Activated CD4-positive, alpha-beta T cell treated with anti-CD3 and anti-CD28 coated beads, Interleukin-2, amount 50 U/mL, for 16 hours (primary cell): ENCODE measurements at places on chromosomes 16 and 17.

DNA sequence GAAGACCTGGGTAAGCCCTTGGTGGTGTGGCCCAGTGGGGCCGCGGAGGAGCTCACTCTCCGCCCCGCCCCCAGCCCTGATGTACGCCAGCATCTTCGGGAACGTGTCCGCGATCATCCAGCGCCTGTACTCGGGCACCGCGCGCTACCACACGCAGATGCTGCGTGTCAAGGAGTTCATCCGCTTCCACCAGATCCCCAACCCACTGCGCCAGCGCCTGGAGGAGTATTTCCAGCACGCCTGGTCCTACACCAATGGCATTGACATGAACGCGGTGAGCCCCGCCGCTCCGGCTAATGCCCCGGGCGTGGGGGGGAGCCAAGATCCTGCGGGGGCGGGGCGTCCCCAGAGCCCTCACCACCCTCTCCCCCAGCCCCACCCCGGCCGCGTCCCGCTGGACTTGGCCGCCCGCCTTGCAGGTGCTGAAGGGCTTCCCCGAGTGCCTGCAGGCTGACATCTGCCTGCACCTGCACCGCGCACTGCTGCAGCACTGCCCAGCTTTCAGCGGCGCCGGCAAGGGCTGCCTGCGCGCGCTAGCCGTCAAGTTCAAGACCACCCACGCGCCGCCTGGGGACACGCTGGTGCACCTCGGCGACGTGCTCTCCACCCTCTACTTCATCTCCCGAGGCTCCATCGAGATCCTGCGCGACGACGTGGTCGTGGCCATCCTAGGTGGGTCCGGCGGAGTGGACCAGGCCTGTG, 12.1 kb upstream of the DCAF7 start:
- no peak for DNase-seq

- DNase-seq: peak; percentile 60
Measured at GRCh38 chr17:1275962-1276736, 3.3 kb upstream of the TRARG1 start.

DNA sequence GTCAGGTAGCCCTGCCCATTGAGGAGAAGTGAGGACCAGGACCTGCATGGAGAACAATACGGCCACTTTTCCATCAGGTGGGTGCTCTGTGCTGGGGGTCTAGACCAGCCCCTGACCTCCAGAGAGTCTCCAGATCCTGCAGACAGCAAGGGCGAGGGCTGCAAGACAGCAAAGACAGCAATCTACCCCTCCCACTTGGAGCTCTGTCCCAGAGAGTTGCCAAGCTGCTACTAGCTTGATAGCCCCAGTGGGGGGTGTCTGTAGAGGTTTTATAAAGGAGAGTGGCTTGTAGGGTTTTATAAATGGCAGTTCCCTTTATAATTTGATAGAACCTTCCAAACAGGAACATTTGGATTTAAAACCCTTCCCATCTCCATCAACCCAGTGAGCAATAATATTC, 16.7 kb upstream of the SLFN11 start:
- DNase-seq: no peak

DNA sequence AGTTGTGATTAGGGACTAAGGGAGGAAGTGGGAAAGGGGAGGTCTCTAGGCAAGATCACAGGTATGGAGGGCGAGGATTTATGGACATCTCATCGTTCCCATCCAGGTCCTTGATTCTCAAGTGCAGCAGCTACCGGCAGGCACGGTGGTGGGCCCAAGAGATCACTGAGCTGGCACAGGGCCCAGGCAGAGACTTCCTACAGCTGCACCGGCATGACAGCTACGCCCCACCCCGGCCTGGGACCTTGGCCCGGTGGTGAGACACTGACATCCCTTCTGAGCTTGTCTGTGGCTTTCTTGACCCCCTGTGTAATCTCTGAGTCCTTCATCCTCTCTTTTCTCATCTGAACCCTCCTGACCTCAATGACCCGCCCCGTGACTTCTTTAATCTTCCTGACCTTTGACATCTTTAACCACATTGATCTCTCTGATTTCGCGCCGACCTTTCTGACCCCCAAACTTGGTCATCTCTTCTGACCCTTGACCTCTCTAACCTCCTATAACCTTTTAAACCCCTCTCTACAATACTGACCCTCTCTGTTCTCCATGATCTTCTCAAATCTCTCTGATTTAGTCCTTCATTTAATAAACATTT, 3.8 kb downstream of the PLD2 start:
- DNase-seq: no peak

DNA sequence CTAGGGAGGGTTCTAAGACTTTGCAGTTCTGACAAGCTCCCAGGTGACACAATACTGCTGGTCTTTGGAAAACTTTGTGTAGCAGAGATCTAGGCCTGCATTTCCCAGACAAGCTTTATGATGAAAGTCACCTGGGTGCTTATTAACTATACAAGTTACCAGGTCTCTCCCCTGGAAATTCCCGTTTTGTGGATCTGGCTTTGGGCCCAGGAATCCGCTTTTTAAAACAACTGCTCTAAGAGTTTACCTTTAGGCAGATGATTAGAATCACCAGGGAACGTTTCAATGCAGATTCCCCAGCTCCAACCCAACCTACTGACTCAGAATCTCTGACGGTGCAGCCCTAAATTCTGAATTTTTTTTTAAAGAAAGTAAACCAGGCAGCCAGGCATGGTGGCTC, 36.3 kb downstream of the MYH3 start:
- DNase-seq: no peak

DNA sequence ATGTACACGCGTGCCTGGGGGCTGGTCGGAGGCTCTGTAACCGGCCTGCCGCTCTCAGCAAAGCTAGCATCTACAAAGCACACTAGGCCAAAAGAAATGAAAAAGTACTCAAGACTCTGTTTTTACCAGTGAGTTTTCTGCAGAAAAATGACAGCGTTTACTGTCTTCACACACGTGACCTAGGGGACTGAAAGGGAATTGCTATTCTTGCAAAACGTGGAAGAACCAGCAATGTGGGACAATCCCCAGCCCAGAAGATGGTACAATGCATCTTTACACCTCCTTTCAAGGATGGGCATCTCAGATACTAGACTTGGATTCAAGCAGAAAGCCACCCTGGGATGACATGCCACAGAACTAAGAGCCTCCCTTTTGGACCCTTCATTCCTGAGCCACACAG, 41.5 kb downstream of the NDEL1 start:
- no peak for DNase-seq

DNA sequence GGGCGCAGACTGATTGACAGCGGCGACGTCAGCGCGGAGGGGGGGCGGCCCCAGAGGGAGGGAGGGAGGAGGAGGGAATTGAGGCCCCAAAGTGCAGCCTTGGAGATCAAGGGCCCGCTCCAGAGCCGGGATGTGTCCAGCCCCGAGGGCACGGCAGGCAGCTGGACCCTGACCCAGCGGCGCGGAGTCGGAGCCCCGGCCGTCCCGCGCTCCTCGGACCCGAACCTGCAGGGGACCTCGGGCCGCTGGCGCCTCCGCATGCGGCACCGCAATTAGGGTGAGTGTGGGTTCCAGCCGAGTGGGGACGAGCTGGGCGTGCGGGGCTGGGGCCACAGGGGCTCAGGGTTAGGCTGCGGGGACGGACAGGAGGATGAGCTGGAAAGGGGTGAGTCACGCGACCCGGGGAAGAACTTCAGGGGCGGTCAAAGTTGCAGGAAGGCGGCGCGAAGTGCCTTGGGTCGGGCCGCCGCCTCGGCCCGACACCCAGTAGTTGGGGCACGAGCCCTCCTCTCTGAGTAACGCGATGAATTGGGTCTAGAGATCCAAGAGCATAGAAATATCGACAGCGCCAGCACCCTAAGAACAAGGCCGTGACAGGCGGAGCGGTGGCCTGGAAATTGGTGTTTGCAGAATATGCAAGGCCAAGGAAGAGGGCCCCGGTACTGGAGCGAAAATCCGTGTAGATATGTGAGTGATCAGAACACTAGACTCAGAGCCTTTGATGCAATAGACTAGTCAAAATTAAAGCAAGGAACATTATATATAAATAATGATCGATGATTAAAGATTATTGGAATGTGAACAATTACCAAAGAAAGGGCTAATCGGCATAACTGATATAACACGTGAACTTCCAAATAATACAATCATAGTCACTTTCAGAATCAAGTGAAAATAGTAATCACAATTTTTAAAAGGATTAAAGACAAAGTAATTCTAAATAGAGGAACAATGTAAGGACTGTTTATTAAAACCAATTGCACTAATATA, at the start of gene TBX4:
Gene TBX4, plus strand, starts transcription at position 122 of the 990 bp plus-strand sequence. CDS start 4,069 bp downstream, outside the sequence.
- DNase-seq: no peak

GRCh38 chr16:73033271-73033998, 14.5 kb downstream of the ZFHX3 start:
- DNase-seq: no peak

DNA sequence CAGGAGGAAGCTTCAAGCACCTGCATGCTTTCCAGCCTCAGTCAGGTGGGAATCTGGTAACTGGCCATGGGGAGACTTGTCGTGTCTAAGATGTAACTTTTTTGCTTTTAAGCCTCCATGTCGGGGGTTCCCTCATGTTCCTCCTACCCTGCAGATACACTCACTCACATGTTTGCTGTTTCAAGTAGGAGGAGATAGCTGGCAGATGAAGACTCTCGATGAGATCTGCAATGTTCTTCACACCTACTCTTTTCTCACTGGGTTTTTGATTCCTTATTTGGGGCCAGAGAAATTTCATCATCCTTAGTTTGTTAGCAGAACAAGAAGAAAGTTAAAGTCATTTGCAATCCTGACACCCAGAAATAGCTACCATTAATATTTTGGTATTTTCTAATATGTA, 24.7 kb downstream of the UTP4 start:
- no peak for DNase-seq

GRCh38 chr16:55384288-55385247, 60.6 kb downstream of the IRX6 start:
- no peak for DNase-seq

GRCh38 chr17:39835038-39835786, 28.9 kb downstream of the IKZF3 start:
- no peak for DNase-seq

- DNase-seq: no peak
Measured at GRCh38 chr17:36017799-36018198, at the start of gene CCL23. TSS of gene CCL23 (minus strand) at chr17:36017972. CDS start at chr17:36017897, 75 bp downstream.

GRCh38 chr16:69017036-69017783, 88.2 kb upstream of the HAS3 start:
- DNase-seq: no peak

GRCh38 chr16:80725566-80726162, 78.7 kb downstream of the CDYL2 start:
- no peak for DNase-seq

DNA sequence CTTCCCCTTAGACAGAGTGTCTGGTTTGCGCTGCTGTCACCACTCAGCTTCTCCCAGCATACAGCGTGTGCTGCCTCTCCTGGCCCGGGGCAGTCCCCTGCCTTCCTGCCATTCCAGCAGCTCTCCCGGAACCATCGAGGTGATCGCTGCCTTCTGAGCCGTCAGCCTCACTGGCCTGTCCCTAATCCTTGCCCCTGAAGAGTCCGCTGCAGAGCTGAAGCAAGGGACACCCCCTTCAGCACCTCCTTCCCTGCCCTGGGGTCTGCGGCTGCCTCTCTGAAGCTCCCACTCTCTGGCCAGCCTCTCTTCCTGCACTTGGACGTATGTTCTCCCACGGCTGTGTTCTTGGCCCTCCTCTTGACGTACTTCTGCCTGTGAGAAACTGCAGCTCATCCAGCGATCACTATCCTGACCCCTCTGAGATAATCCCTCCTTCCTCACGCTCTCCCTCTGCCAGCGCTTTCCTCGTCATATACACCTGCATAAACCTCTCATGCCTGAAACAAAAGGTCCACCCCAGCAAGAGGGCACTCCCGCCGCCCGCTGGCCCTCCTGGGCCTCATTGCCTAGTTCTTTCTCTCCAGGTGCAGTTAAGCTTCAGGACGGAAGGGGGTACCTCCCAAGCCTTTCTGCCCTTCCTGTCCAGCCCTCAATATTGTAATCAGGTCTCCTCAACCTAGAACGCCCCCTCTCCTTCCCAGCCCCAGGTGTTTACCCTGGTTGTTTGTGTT, 220.6 kb upstream of the CHMP6 start:
- no peak for DNase-seq

- no peak for DNase-seq
Measured at GRCh38 chr16:50445621-50446555, 77.1 kb upstream of the BRD7 start.

GRCh38 chr17:1360975-1361374, 39.0 kb downstream of the YWHAE start:
- DNase-seq: peak; percentile 35

- no peak for DNase-seq
Measured at GRCh38 chr17:32772453-32773025, 104.4 kb downstream of the MYO1D start.

DNA sequence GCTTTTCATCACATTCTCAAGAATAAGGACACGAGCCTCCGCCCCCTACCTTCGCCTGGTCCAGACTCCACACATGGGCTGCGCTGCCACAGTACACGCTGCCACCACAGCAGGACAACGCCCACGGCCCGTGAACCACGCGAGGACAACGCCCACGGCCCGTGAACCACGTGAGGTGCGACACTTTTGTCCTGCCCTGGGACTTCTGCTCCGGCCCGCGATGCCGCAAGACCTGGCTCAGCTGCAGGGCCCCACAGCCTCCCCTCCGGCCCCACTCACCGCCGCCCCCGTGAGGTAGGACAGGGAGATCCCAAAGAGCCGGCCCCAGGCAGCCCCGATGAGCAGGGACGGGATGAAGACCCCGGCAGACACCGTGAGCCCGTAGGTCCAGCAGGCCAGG, 5.9 kb upstream of the CCDC154 start:
- no peak for DNase-seq

- DNase-seq: no peak
Measured at GRCh38 chr16:73285436-73286201, 237.7 kb upstream of the ZFHX3 start.

DNA sequence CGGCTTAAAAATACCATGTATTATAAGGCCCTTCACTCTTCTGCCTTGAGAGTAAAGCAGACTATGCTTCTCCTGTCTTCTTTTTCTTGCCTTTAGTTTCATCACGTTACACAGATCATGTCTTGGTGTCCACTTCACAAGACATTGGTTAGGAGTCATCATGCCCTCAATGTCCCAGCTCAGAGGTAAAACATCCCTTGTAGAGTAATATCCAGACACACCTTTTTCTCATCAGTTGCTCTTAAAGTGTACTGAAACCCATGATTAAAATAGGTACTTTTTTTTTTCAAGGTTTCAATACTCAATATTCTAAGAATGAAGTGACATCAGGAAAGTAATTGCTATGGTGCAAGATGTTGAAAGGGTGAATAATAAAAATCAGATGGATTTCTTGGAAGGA, 267.8 kb downstream of the PMP22 start:
- peak; percentile 46 for DNase-seq

GRCh38 chr17:927611-928461, 51.7 kb downstream of the NXN start:
- DNase-seq: no peak
